Left ventricle myocardium inferior (tissue), 1 donor: ENCODE measurements at places on chromosomes 4 and X.

GRCh38 chrX:9227276-9227675 lies 193.3 kb upstream of the FAM9B start:
- no peak for DNase-seq

GRCh38 chr4:22237846-22238494 lies 277.9 kb downstream of the ADGRA3 start:
- no peak for DNase-seq

- DNase-seq, result no peak
Measured at GRCh38 chr4:137707626-137708025, 175.3 kb upstream of the PCDH18 start.

DNA sequence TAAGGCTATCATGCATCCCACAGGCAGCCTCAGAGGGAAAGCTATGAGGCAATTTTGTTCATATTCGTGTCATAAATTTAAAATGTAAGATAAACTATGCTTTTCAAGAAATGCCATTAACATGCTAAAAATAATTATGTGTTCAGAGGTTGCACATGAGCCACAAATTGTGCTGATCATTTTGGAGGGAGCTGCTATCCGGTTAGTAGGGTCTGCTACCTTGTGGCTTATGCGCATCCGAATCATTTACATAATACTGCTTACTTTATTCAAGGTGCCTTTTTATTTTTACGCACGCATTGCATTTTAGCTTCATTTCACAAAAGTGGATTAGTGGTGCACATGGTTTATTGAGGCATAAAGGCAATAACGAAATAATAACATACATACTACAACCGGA lies 76.4 kb upstream of the WWC2 start:
- DNase-seq, result no peak

- DNase-seq, result no peak
Measured at GRCh38 chrX:41862562-41863184, 60.7 kb downstream of the CASK start.

DNA sequence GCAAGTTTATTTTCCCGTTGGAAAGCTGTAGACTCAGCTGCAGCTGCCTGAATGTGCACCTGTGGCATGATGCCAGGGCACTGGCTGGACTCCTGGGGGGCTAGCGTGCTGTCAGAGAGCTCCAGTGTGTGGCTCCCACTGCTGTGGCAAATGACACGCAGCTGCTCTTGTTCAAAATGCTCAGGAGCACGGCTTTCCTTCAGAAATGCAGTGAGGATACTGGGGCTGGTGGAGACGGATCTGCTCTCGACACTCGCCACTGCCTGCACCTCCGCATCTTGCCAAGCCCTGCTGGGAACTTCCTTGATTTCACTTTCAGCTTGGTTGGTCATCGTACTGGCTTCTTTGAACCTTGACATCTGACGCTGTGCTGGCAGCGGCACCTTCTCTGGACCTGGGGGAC lies 58.7 kb downstream of the GPRIN3 start:
- DNase-seq, result no peak

DNA sequence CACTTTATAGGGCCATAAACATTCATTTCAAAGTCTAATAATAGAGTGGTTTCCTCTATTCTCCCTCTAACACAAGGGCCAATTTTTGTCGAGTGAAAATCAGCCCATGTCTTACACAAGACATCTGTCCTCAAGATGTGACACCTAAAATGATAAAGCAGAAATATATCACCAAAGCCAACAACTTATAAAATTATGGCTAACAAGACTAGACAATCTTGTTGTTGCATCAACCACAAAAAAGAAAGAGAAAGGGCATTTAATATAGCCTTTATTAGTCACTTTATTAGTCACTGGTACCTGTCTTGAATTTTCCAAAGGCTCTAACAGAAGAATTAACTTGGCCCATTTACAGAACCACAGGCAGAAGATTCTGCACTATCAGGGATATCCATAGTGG lies 161.6 kb downstream of the SMIM20 start:
- DNase-seq, result no peak

DNA sequence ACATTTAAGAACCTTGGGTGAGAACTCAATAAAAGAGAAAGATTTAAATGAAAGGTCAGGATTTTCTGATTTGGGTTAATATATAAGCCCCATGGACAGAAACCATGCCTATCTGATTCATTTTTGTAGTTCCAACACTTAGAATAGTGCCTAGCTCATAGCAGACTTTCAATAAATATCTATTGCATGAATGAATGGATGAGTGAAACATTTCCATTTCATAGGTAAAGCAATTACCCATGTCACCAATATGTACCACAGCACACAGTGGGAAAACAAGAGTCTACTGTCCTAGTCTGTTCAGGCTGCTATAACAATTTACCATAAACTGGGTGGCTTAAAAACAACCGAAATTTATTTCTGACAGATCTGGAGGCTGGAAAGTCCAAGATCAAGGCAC lies 63.9 kb upstream of the PTPN13 start:
- DNase-seq, result no peak

DNA sequence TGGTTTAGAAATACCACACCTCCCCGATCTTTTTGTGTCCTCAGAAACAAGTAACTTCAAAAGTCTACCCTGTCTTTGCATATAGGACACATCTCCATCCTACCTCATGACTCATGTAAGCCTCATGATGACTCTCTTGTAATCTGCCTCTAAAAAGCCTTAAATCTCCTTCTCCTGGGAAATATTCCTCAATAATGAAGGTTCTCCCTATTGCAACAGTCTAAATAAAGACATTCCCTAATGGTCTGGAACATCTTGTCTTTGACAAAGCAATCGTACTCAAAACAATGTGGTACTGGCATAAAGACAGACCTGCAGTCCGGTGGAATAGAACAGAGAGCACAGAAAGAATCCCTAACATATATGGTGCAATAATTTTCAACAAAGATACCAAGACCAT lies 257.7 kb downstream of the OPHN1 start:
- no peak for DNase-seq

DNA sequence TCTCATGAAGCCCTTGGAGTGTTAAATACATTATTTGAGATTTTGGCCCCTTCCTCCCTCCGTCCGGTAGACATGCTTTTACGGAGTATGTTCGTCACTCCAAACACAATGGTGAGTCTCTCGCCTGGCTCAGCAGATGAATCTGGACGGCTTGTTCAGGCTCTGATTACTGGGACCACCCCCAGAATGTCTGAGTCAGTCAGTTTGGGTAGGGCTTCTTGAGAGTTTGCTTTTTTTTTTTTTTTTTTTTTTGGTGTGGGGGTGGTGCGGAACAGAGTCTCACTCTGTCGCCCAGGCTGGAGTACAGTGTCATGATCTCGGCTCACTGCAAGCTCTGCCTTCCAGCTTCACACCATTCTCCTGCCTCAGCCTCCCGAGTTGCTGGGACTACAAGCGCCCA lies 62.4 kb upstream of the MSANTD1 start:
- DNase-seq, result no peak
